ENCODE measurements at places on chromosomes 7 and 10.

- DNase-seq, result no peak
Measured at GRCh38 chr7:71925663-71926062, 486.5 kb downstream of the CALN1 start.

DNA sequence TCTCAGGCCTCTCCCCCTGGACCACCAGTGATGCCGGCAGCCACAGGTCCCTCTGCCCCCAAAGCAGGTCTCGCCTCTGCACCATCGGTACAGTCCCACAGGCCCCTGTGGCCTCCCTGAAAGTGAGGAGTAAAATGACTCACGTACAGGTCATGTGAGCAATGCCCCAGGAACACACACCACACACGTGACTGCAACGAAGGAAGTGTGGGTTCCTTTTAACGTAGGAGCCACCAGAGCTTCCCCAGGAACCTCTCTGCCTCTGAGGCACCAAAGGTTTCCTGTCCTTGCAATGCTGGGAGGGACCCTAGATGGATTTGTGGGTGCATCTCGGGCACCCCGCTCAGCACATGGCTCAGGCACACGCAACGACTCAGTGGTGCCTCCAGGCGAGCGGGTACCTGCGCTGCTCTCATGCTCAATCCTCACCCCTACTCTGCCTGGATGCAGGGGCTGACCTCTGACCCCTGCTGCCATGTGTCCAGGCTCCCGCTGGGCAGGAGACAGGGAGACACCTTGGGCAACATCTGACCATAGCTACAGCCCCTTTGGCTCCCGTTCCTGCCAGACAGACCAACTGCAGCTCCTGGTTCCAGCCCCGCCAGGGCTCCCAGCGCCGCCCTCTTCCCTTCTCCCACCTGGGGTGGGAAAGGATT is 120.7 kb downstream of the PRKAG2 start:
- DNase-seq, result no peak

DNA sequence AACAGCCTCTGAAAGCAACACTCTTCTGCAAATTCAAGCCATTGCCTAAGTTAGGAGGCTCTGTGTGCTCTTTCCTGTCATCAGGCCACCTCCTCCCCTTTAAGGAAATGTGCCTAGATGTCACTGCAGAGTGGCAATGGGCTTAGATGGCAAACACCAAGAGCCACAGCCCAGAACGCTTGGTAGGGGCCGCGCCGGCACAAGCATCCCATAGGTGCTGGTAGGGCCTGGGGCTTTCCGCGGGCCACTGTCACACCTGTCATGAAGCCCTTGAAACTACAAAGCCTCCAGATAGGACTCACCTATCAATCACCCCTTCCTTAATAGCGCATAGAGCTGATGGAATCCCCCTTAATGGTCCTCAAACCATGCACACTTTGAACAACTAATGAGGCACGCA is 299.9 kb downstream of the GRID1 start:
- DNase-seq, result no peak

- DNase-seq, result no peak
Measured at GRCh38 chr10:102434394-102435132, 2.2 kb upstream of the CUEDC2 start.

DNA sequence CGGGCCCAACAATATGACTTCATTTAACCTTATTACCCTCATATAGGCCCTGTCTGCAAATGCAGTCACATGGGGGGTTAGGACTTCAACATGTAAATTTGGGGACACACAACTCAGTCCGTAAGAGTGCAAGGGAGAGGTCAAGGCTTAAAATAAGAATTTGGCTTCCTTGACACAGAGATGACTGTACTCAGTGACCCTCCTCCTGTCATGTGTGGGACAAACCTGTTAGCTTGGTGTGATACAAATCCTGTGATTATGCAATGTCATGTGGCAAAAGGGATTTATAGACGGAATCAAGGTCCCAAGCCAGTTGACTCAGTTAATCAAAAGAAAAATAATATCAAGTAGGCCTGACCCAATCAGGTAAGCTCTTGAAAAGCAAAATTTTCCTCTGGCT is 25.9 kb upstream of the GTPBP4 start:
- no peak for DNase-seq

DNA sequence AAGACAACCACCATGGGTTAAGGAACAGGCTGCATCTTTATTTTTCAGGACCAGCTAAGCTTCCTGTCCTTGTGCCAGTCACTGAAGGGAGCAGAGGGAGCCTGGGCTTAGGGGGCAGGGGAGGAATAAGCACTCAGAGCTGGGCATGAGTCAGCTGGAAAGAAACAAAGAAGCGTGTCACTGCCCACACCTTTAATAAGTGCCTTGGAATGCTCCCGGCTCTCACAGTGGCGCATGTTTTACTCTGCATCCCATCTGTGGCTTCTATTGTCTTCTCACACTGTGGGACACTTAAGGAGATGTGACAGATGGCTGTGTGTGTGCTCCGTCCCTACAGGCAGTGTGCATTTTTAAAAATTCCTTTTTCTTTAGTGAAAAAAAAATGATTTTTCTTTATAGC is 71.7 kb downstream of the MTURN start:
- DNase-seq, result no peak

DNA sequence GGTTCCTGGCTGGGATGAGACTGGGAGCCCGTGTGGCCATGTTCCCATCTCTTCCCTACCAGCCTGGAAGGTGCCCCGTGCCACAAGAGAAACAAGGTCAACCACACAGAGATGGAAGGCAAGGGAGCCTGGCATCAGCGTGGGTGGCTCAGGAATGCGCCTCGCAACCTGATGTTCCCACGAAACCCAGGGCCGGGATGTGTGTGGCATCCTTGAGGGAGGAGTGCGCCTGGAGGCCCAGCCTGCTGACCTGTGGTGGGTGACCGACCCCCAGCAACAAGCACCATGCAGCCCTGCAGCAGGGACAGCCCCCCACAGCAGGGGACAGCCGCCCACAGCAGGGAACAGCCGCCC is 267.2 kb downstream of the ELFN1 start:
- no peak for DNase-seq

GRCh38 chr10:28797904-28798371 is 120.6 kb downstream of the BAMBI start:
- DNase-seq, result no peak

GRCh38 chr7:192701-193480 is 520 bp downstream of the FAM20C start:
- DNase-seq, result no peak

DNA sequence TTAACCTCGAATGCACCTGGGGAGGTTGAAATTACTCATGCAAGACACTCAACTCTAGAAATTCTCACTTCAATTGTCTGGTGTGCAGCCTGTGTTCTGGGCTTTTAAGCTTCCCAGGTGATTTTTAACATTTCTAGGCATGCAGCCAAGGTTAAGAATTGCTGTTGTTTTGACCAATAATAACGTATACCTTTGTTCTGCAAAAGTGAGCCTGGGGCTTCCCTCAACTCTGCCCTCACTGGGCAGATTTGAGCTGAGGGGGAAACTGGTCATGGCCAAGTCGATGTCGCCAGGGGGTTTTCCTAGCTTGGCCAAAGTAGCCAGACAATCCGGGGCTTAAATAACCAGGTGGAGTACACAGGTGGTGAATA is 568 bp downstream of the PRSS2 start:
- DNase-seq, result no peak

- DNase-seq, result no peak
Measured at GRCh38 chr10:58638388-58638787, 125.7 kb downstream of the BICC1 start.

GRCh38 chr10:43437141-43437870 is 395 bp downstream of the ZNF487 start:
- no peak for DNase-seq
